ENCODE measurements at places on chromosomes 7 and 10.

DNA sequence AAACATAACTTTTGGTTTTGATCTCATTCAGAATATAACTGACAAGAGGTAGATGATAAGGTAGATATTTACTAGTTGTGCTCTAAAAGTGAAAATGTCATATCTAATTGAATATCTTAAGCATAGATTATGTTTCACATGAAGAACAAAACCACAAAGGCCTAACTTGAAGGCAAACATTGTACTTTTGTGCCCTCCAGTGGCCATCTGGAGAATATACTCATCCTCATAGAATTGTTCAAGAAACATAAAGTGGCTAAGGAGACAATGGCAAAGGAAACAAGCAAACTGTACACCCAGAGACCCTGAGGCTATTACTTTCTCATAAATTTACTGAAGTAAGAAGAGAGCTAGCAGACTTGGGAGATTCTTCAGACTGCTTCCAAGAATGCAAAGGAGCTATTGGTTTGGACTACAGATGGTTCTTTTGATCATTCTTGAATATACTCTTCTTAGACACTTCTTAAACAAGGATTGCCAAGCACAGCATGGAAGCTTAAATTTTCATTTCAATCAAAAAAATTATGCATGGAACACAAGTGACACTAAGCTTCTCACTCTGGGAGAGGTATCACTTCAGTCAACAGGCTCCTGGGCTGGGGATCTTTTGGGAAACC lies 98.2 kb upstream of the DKK1 start:
- DNase-seq: peak; percentile 50

GRCh38 chr7:30667172-30667571 lies 15.1 kb downstream of the CRHR2 start:
- no peak for DNase-seq

GRCh38 chr7:140084972-140085371 lies 22.2 kb upstream of the PARP12 start:
- peak; percentile 47 for DNase-seq

GRCh38 chr10:224571-224970 lies 89.3 kb downstream of the ZMYND11 start:
- no peak for DNase-seq

GRCh38 chr10:71077143-71077581 lies 135.2 kb upstream of the UNC5B start:
- no peak for DNase-seq

GRCh38 chr10:105843786-105844185 lies 1202.7 kb downstream of the SORCS3 start:
- DNase-seq: no peak

DNA sequence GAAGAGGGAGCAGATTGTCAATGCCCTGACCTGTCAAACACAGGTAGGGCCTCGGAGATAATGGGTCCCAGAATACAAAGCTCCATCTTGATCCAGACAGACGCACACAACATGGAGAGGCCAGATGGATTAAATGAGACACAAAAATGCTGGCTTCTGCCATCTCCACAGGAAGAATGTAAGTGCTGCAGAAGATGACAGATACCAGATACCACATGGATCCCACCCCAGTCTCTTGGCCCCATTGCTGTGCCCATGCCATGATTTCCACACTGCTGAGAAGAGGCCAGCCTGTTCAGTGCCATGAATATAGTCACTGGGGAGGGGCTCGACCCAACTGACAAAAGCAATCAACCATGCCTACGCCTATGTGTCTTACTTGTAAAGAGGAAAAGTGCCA lies 487.9 kb downstream of the PARD3 start:
- DNase-seq: no peak
